ENCODE measurements at places on chromosomes 16 and 17. TPM values are rescaled to one million over a fixed set of nuclear protein-coding genes. Genes with fewer than 3 reads are reported as not detected.

Gene PNMT
- total RNA-seq = not detected

Gene KCNJ18
- total RNA-seq = not detected

Gene SLC35G6
- not detected for total RNA-seq

Gene MT4
- total RNA-seq = not detected

Data from foreskin keratinocyte (primary cell).